ENCODE measurements at places on chromosomes 11 and 22. TPM values are rescaled to one million over a fixed set of nuclear protein-coding genes. Genes with fewer than 3 reads are reported as not detected.

DNA sequence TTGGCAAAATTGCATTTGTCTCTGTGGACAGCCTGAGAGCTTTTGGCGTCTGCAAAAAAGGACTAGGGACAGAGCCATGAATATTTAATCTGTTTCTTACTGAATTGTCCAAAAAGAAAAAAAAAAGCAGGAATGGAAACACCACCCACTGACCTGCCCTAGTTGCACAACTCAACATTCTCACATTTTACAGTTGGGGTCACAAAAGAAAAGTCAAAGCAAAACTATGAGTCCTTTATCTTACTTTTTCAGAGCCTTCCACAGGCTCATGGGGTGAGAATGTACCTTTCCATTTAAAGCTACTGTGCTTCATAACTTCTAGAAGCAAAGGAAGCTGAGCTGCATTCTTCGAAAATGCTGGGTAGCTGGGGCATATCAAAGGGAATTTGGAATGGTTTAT is 225.7 kb downstream of the FAM76B start:
- no peak overlapping the region for H3K4me3 ChIP-seq
- no peaks in the 10 kb centered on the region for H3K27me3 ChIP-seq

Gene ABCC8
- polyA plus RNA-seq, result not detected

GRCh38 chr11:102368472-102368871 is 21.5 kb downstream of the BIRC2 start:
- H3K4me3 ChIP-seq, result no peak overlapping the region
- H3K4me1 ChIP-seq, result no peaks in the 10 kb centered on the region
- H3K36me3 ChIP-seq, result peaks cover 54% of the 10 kb centered on the region

- no peaks in the 10 kb centered on the region for H3K4me1 ChIP-seq
- no peaks in the 10 kb centered on the region for H3K36me3 ChIP-seq
- no peak for DNase-seq
- no peak overlapping the region for H3K4me3 ChIP-seq
- H3K27me3 ChIP-seq, result no peaks in the 10 kb centered on the region
Observed at GRCh38 chr11:113628912-113629311, 77.2 kb downstream of the TMPRSS5 start.

DNA sequence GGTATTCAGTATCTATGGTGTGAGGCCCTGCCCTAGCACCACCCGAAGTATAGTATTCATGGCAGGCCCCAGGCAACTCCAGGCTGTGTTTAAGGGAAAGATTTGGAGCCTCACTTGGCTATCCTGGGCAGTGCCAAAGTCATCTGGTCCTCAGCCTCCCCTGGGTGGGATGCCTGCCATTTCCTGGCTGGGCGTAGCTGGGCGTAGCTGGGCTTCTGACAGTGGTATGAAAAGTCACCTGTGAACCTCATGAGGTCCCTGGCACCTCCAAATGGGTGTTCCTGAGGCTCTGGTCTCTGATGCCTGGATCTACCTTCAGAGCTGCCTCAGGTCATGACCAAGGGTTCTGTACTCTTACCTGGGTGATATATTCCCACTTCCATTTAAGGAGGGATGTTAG is 113.0 kb upstream of the PARVA start:
- no peak overlapping the region for H3K27ac ChIP-seq
- DNase-seq, result no peak
- H3K27me3 ChIP-seq, result no peaks in the 10 kb centered on the region
- H3K4me1 ChIP-seq, result no peaks in the 10 kb centered on the region
- H3K36me3 ChIP-seq, result peaks cover 76% of the 10 kb centered on the region

- no peak overlapping the region for H3K27ac ChIP-seq
- H3K27me3 ChIP-seq, result no peaks in the 10 kb centered on the region
- no peaks in the 10 kb centered on the region for H3K4me1 ChIP-seq
- no peak for DNase-seq
Observed at GRCh38 chr22:34587357-34588356, 478.3 kb upstream of the ISX start.

All from CD14-positive monocyte (primary cell).